ENCODE measurements at places on chromosomes 5 and 9. TPM values are rescaled to one million over a fixed set of nuclear protein-coding genes. Genes with fewer than 3 reads are reported as not detected.
A peak's percentile ranks its signal among the peaks of the same experiment; 100 is the strongest.

DNA sequence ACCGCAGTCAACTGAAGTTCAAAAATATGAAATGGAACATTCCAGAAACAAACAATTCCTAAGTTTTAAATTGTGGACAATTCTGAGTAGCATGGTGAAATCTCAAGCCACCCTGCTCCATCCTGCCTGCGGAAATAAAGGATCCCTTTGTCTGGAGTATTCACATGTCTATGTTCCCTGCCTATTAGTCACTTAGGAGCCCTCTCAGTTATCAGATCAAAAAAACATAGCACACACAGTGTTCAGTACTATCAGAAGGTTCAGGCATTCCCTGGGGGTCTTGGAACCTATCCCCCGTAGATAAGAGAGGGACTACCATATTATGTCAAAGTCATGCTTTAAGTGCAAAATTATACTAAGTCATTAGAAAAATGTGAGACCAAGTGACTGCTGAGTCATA, 300.8 kb downstream of the SEMA5A start:
- no peak overlapping the region for H3K27ac ChIP-seq
- no peaks in the 10 kb centered on the region for H3K27me3 ChIP-seq
- H3K4me3 ChIP-seq, result no peak overlapping the region
- no peaks in the 10 kb centered on the region for H3K4me1 ChIP-seq
- no peaks in the 10 kb centered on the region for H3K36me3 ChIP-seq
- DNase-seq, result no peak

DNA sequence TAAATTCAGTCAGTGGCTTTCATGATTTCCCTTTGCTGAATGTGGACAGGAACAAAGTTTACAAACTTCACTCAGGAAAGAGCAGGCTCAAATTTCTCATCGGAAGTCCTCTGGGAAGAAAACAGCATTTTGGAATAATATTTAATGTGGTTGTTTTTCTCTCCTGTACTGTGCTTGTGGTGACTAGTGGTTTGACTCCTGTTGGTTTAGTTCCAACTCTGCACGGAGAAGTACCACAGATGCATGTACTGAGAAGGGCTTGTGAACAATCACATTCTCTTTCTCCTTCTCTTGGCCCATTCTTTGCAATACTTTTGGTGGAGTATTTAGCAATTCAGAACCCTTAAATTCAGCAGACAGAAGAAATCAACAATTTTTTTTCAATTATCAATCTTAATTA, 13.3 kb downstream of the MPDZ start:
- H3K27ac ChIP-seq, result no peak overlapping the region
- DNase-seq, result no peak
- no peaks in the 10 kb centered on the region for H3K4me1 ChIP-seq
- no peak overlapping the region for H3K4me3 ChIP-seq
- H3K36me3 ChIP-seq, result no peaks in the 10 kb centered on the region

DNA sequence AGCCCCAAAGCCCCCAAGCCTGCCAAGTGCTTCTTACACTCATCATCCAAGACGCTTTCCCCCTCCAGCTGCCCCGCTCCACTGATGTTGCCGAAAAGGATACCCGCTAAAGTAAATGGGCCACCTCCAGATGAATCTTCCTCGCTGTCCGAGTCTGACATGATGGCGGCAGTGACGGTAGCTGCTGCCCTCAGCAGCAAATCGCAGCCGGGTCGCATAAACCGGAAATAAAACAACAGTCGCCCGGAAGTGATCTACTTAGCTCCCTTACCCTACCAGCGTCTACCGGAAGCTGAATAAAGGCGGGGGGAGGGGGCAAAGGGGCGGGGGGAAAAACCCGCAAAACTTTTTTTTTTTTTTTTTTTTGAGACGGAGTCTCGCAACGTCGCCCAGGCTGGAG, at the start of gene TAF1L:
TAF1L (minus strand) TSS at position 308 of the 400 bp plus-strand sequence; CDS start at position 218, 90 bp downstream.
- H3K4me3 ChIP-seq, result no peak within 1 kb of the TSS

DNA sequence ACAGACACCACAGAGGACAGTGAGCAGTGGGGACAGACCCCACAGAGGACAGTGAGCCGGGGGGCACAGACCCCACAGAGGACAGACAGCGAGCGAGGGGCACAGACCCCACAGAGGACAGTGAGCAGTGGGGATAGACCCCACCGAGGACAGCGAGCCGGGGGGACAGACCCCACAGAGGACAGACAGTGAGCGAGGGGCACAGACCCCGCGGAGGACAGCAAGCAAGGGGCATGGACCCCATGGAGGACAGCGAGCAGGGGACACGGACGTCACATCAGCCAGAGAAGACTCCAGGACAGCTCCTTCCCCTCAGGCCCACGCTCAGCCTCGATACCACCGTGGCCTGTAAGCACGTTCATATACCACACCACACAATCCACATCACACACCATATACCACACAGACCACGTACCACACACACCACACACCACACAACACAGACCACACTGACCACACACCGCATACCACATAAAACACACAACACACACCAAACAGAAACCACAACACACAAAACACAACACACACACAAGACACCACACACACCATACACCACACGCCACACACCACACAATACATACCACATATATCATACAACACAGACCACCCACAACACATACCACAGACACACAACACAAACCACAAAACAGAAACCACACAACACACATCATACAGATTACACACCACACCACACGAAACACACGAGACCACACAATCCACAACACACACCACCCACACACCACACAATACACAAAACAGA, 5.2 kb upstream of the ZDHHC11 start:
- no peak for DNase-seq
- H3K4me1 ChIP-seq, result no peaks in the 10 kb centered on the region
- H3K27me3 ChIP-seq, result no peaks in the 10 kb centered on the region
- peaks cover 3% of the 10 kb centered on the region for H3K36me3 ChIP-seq

GRCh38 chr5:145946112-145946861, 9.9 kb downstream of the SH3RF2 start:
- no peak overlapping the region for H3K4me3 ChIP-seq
- peaks cover 26% of the 10 kb centered on the region for H3K4me1 ChIP-seq
- H3K27me3 ChIP-seq, result peaks cover 29% of the 10 kb centered on the region

DNA sequence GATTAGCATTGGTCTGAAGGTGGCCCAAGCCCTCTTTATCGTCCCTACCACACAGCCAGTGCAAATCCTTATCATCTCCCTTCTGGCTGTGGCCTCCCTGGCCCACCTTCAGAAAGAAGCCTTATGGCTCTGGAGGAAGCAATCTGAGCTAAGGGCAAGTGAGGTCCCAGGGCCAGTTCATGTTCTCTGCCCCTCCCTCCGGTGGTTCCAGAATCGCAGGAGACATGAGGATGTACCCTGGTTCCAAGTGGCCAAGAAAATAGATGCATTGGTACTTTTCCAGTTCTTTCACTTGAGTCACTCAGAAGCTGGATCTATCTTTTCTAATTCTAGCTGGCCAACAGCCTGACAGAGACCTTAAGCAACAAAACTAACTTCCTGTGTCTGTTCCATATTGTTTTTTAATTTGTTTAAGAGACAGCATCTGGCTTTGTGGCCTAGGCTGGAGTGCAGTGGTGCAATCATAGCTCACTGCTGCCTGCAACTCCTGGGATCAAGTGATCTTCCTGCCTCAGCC, 60.7 kb downstream of the LHFPL2 start:
- H3K4me1 ChIP-seq, result no peaks in the 10 kb centered on the region
- no peak overlapping the region for H3K27ac ChIP-seq
- DNase-seq, result no peak
- H3K36me3 ChIP-seq, result no peaks in the 10 kb centered on the region
- H3K27me3 ChIP-seq, result peaks cover 6% of the 10 kb centered on the region

LRRTM2 gene
- total RNA-seq, result 0.07 TPM

- DNase-seq, result no peak
- no peaks in the 10 kb centered on the region for H3K4me1 ChIP-seq
Measured at GRCh38 chr5:31334061-31334860, 140.8 kb downstream of the CDH6 start.

- no peak for DNase-seq
- H3K27me3 ChIP-seq, result peaks cover 17% of the 10 kb centered on the region
- H3K4me1 ChIP-seq, result peaks cover 2% of the 10 kb centered on the region
- no peak overlapping the region for H3K27ac ChIP-seq
Measured at GRCh38 chr5:170745481-170746071, 37.9 kb upstream of the GABRP start.

GRCh38 chr5:34533582-34534522, 122.3 kb upstream of the RAI14 start:
- H3K27me3 ChIP-seq, result no peaks in the 10 kb centered on the region
- H3K4me1 ChIP-seq, result peaks cover 7% of the 10 kb centered on the region
- H3K27ac ChIP-seq, result no peak overlapping the region

PLEKHG4B gene
- not detected for total RNA-seq

SPEF2 gene
- 5.8 TPM for total RNA-seq

C9orf153 gene
- 0.33 TPM for total RNA-seq

WNK2 gene
- total RNA-seq, result 2.7 TPM

DNA sequence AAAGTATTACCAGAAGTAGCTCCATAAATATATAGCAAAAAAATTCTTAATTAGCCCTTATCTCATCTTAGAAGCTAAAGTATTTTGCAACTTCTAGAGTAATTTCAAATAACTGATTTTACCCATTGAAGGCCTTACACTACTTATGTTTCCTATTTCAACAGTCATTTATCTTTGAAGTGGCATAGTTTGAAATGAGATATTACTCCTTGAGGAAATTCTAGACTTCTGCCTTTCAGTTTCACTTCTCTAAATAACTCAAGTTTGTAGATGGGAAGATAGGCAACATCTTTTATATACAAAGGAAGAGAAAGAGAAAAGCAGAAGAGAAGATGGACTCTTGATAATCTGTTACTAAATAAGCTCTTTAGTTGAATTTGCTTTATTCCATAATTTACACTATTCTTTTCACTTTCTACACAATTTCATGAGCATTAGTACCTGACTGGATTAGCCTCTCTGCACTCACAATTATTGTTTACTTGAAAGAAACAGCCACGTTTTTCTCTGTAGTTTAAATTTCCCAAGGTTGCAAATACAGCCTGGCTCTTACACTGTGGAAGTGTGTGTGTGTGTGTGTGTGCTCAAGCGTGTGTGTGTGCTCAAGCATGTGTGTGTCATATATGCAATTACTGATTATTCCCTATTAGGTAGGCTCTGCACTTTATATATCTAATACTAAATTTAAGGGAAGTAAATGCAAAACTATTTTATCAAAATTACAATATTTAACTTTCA, 60.6 kb upstream of the EMB start:
- H3K4me3 ChIP-seq, result peak overlapping the region; percentile 38
- no peak for DNase-seq
- H3K27me3 ChIP-seq, result peaks cover 8% of the 10 kb centered on the region
- peaks cover 22% of the 10 kb centered on the region for H3K36me3 ChIP-seq
- H3K27ac ChIP-seq, result peak overlapping the region; percentile 41

SPDL1 gene
- total RNA-seq, result 36.9 TPM

GPRIN1 gene
- 3.7 TPM for total RNA-seq

DNA sequence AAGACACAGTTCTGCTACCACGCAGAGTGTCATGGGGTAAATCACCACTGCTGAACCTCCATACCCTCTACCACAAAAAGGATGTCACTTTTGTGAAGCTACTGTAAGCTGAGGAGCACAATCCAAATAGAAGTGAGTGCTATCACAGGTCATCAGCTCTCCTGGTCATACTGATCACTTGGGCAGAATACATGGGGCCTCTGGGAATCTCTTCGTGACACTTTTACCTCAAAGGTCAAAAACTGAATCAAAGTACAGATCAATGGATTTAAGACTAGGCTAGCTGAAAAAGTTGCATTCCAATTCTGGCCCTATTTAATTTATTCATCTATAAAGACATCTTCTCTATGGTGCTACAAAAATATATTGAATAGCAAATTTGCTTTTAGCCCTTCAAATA, 115.5 kb downstream of the MPDZ start:
- no peaks in the 10 kb centered on the region for H3K4me1 ChIP-seq
- no peaks in the 10 kb centered on the region for H3K36me3 ChIP-seq
- no peak overlapping the region for H3K4me3 ChIP-seq
- DNase-seq, result no peak
- H3K27ac ChIP-seq, result no peak overlapping the region
- H3K27me3 ChIP-seq, result no peaks in the 10 kb centered on the region

Measured in activated CD4-positive, alpha-beta T cell treated with anti-CD3 and anti-CD28 coated beads, Interleukin-2, amount 10 ng/mL, durations not matched to agents 24 days and 14 days (primary cell).